ENCODE measurements at places on chromosomes 7 and 10.

- DNase-seq, result no peak
These were observed 17.6 kb downstream of the MINDY3 start for GRCh38 chr10:15842556-15843169.

DNA sequence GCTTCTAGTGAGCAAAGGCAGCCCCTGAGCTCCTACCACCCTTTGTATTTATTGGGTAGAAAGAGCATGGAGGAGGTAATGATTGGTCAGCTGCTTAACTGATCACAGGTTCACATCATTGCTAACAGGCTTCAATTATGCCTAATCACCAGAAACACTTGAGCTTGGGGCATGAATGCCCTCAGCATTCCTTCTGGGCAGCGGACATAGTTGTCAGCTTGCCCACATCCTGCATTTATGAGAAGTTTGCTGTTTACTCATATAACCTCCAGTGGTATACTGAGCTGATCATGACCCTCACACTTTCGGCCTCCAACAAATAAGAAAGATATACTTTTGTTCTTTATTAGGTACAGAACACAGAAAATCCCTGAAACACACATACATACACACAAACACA, 140.3 kb upstream of the ODAD2 start:
- no peak for DNase-seq

DNA sequence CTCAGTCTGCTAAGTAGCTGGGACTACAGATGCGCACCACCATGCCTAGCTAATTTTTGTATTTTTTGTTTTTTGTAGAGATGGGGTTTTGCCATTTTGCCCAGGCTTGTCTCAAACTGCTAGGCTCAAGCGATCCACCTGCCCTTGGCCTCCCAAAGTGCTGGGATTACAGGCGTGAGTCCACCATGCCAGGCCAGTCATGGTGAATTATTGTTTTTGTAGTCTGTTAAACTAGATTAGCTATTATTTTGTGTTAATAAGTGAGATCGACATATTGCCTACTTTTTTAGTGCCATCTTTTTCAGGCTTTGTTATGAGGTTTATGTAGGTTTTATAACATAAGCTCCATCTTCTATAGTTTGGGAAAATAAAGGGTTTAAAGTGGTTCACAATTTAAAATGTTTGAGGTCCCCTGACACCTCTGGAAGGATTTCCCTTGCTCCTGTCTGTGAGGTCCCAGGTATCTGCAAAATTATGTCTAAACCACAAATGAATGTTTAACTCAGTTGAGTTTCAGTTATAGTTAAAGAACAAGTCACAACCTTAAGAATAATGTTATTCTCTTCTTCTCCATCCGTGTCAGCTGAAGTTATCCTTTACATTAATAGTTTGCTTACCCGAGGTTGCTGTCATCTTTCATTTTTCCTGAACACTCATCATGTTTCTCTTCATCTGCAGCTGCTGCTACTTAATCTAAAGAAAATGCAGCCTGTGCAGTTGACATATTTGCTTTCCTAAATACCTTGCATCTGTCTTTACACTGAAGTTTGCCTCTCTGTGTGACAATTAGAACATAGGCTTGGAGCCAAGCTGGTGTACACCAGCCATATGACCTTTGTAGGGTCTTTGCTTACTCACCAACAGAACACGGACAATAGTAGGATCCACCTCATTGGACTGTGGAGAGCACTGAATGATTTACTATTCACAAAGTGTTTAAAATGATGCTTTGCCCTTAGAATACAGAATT, 8.9 kb upstream of the VSTM4 start:
- no peak for DNase-seq

DNA sequence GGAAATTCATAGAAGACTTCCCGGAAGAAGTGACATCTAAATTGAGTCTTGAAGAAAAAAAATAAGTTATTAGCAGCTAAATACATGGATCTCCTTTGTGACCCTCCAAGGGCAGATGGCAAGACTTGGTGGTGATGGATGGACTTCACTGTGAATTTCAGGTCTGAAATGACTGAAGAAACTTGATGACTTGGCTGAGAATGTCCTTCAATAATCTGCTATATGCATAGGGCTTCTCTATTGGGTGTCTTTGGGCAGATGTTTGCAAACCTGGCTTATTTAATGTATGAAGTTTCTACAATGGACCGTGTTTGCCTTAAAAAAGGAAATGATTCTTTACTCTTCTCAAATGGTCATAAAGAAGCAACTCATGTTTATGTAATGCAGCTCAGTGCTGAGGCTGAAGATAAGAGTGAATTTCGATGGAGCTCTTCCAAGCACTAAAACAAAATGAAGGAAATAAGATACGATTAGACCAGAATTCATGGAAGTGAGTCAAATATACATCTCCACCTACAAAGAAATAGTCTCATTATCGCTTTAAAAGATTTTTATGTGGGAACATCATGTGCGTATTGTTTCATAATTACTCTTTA, 116.6 kb upstream of the WDR11 start:
- no peak for DNase-seq

GRCh38 chr7:22445140-22445743, 54.7 kb downstream of the STEAP1B start:
- DNase-seq, result no peak
